ENCODE measurements at places on chromosomes 13 and 19. TPM values are rescaled to one million over a fixed set of nuclear protein-coding genes. Genes with fewer than 3 reads are reported as not detected.

GRCh38 chr13:114194853-114195252 lies 15.8 kb downstream of the CFAP97D2 start:
- DNase-seq = no peak

DNA sequence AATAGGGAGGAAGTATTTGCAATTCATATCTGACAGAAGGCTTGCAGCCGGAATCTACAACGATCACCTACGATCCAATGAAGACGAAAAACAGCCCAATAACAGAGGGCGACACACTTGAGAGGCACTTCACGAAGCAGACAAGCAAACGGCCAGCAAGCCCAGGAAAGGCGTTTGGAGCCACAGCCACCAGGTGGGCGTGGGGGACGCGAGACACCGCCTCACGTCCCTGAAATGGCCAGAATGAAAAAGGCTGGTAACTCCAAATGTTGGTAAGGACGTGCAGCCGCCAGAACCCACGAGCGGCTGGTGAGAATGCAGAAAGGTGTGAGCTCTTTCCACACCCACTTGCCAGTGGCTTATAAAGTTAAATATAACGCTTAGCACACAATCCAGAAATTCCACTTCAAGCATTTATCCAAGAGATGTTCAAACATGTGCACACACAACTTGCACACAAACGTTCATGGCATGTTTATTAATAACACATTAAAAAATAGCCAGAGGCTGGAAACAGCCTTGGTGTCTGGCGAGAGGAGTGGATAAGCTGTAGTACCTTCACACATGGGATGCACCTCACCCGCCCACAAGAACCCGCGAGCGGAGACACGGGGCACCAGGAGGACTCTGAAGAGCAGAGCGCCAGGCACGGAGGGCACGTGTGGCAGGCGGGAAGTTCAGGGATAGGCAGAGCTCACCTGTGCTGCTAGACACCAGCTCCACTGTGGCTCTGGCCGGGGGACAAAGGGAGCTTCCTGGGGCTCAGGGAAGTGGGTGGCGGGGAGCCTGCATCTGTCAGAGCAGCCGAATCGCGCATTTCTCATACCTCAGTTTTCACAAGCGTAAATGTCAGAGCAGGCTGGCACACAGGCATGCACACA lies 89.3 kb downstream of the SPACA7 start:
- no peak for DNase-seq

DNA sequence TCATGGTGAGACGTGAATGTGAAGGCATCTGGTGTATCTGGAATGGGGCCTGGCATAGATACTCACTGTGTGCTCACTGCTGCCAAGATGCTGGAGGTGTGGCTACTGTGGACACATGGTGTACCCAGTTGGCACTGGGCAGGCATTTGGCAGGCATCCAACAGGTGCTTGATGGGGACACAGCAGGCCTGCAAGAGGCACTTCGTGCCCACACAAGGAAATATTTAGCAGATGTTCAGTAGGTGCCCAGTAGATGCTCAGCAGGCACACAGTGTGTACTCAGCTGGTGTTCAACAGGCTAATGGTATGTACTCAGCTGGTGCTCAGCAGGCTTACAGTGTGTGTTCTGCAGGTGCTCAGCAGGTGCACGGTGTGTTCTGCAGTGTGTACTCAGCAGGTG lies 14.2 kb downstream of the CRTC1 start:
- DNase-seq = no peak

- DNase-seq = no peak
Observed at GRCh38 chr13:27830010-27830409, 37.7 kb downstream of the GSX1 start.

DNA sequence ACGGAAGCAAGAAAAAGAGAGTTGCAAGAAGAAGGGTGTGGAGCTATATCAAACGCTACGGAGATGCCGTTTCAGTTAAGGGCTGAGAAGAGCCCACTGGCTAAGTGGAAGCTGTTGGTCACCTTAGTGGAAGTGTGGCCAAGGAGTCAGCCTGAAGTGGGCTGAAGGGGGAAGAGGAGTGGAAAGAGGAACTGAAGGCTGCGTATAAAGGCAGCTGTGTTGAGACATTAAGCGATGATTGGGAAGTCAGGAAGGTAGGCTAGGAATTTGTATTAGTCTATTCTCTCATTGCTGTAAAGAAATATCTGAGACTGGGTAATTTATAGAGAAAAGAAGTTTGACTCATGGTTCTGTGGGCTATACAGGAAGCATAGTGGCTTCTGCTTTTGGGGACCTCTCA lies 14.1 kb upstream of the FRY start:
- no peak for DNase-seq

GRCh38 chr19:45766869-45767346 lies 2.1 kb downstream of the SIX5 start:
- no peak for DNase-seq

GRCh38 chr13:72104656-72105180 lies 237.7 kb upstream of the DACH1 start:
- no peak for DNase-seq

DNA sequence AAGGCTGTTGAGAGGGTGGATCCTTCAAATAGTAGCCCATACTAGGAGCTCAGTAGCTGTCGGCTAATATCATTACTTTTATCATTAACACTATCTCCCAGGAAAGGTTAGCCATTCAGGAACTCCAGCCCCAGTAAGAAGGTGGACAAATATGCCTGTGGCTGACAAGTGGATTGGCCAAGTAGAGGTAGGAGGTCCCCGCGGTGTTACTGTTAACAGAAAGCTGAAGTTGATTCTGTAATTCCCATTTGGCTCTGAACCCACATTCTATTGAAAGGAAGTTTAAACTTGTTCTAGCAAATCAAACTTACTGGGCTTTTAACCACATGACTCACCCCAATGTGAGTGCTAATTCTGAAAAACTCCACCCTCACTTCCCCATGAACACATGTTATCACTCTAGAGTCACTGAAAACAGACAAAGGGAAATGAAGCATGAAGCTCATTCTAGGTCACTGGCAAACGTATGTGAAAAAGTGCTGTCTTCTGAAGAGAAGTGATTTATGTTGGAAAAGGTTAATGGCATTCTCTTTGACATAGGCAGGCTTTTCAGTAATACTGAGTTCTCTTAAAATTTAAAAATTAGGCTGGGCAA lies 273.5 kb downstream of the FGF14 start:
- DNase-seq = no peak

GRCh38 chr19:42111811-42112210 lies 20.4 kb downstream of the POU2F2 start:
- no peak for DNase-seq

GRCh38 chr19:35868823-35869326 lies 501 bp downstream of the APLP1 start:
- DNase-seq = no peak

- no peak for DNase-seq
Observed at GRCh38 chr19:28185646-28186045, 1027.3 kb downstream of the UQCRFS1 start.

- DNase-seq = no peak
Observed at GRCh38 chr13:106182404-106182803, 353.1 kb downstream of the EFNB2 start.

GRCh38 chr13:21232196-21232595 lies 55.7 kb downstream of the MRPL57 start:
- no peak for DNase-seq

GRCh38 chr19:42129399-42130253 lies 2.6 kb downstream of the POU2F2 start:
- no peak for DNase-seq

DNA sequence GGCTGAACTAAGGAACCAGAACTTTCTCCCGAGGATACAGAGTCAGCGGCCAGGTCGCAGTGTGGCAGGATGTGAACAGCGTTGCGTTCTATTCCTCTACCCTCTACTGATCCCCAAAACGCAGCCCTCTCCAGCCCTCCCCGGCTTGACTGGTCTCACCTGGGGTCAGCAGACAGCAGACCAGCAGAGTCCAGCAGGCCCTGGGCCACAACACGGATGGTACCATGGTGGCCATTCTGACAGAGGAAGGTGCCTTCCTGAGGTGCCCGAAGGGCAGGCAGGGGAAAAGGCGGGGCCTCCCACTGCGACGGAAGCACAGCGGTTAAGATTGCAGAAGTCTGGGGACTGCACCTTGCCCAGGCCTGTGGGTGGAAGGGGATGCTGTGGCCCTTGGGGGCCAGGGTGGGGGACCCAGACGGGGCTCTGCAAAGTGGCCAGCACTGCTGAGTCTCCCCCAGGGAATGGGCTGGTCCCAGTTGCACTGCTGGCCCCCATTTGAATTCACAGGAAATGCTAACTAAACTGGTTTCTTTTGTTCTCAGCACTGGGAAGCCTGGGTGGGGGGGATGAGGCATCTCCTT lies at the start of gene ICAM3:
Gene ICAM3, minus strand, starts transcription at position 245 of the 581 bp plus-strand sequence. Its CDS starts 10 bp downstream, at position 235.
- no peak for DNase-seq

DNA sequence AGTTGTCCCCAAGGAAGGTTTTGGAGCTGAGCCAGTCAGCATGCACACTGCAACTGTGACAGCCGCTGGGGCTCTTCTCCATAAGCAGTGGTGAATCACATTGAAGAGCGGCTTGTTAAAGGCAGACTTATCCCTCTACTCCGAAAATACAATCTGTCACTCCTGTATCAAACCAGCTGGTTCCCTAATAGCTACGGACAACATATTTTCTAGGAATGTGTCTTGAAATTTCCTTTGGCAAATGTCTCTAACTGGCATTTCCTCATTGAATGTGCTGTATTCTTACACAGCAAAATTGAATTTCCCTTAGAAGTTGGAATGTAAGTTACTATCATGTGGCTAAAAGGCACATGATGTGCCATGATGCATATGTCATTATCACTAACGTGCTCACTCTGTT lies 104.0 kb upstream of the GPR12 start:
- DNase-seq = no peak

DNA sequence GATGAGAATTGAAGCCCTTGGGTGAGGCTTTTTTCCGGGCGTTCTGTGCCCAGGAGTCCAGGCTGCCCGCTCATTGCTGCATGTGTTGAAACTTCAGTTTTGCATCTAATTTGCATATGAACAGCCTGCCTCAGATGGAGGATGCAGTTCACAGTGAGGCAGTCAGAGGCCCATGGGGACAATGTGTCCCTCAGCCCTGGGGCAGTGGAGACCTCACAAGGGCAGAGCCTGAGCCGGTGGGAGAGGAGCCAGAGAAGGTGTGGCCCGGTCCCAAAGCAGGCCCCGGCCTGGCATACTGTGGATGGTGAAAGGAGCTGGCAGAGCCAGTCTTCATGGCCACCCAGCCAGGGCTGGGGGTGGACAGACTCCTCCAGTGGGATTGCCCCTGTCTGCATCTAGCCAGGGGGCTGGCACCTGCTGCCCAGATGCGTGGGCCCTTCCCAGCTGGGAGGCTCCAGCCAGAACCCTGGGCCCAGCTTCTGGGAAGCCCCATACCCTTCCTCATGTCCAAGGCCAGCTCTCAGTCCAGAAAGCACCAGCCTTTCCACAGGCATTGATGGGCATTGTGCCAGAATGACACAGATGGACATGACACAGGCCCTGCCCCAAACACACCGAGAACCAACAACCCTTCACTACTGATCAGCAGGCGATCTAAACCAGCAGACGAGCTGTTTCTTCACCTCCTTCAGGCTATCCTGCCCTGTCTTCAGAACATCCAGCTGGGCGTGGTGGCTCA lies 32.9 kb upstream of the KCTD15 start:
- DNase-seq = no peak

GRCh38 chr13:114177245-114178010 lies 1.6 kb upstream of the CFAP97D2 start:
- DNase-seq = no peak

DNA sequence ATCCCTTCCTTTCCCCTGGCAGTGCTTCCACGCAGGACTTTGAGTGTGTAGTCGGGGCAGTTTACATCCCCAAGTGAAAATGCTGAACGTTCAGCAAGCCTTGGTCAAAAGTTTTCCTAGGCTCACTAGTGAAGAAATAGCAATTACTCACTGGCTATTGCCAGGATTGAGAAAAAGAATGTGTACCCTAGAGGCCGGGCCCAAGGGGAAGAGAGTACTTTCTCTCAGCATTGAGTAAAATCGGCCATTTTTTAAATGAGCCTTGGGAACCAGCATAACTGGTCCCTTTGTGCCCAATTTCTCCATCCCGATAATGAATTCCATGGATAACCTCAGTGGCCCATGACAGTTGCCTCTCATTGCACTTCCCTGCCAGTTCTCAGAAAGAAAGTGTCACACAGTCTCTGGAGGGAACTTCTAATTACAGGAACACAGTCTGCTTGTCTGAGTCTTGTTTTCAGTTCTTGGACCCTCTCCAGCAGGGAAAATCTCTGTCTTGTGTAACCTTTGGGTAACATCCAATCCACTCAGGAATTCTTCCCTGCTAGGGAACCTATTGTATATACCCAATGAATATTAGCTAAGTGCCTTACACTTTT lies 7.3 kb upstream of the OR7D2 start:
- no peak for DNase-seq

GRCh38 chr19:49331616-49332055 lies 3.6 kb upstream of the CD37 start:
- no peak for DNase-seq

- DNase-seq = no peak
Observed at GRCh38 chr19:6287269-6287885, 7.6 kb upstream of the MLLT1 start.

DNA sequence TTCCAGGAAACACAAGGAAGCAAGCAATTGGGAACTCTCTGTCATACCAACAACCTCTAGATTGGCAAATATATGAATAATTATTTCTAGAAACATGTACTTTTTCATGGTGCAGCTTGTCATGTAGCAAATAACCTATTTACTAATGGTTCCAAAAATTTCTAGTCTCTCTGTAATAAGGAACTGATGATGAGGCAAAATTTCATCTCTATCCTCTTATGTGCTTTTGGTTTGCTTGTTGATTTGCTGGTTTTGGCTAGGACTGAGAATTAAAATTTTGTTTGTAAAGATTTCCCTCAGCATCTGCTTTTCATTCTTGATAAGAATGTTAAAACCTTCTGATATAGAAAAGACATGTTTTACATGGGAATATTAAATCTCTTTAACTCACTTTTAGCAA lies 123.2 kb upstream of the UFM1 start:
- no peak for DNase-seq

DNA sequence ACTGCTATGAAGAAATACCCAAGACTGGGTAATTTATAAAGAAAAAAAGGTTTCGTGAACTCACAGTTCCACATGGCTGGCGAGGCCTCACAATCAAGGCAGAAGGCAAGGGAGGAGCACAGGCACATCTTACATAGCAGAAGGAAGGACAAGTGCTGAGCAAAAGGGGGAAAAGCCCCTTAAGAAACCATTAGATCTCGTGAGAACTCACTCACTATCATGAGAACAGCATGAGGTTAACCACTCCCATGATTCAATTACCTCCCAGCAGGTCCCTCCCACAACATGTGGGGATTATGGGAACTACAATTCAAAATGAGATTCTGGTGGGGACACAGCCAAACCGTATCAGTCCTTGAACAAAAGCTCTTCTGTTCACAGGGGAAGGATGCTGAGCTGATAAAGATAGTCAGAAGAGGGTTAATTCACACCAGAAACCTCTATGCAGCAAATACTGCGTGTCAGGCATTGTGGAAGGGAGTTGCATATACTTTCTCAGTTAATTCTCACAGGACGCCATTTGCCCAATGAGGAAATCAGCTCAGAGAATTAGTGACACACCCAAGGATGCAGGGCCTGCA lies 246.2 kb downstream of the FOXO1 start:
- no peak for DNase-seq

Gene MAP3K10
- 5.8 TPM for total RNA-seq

Gene MCOLN1
- total RNA-seq = 9.0 TPM

Gene ZNF814
- total RNA-seq = 3.0 TPM

Gene TTYH1
- total RNA-seq = 4.4 TPM

Gene HSPBP1
- 31.8 TPM for total RNA-seq

Gene RFPL4AL1
- total RNA-seq = not detected

Gene SLC10A2
- total RNA-seq = not detected

Gene S1PR5
- total RNA-seq = 8.9 TPM

Gene CYP4F2
- not detected for total RNA-seq

Gene CGB8
- total RNA-seq = not detected

Gene KIR2DL4
- not detected for total RNA-seq

Gene THSD8
- not detected for total RNA-seq

Gene ZNF616
- 4.5 TPM for total RNA-seq

Gene CGB2
- total RNA-seq = not detected

Gene ERICH6B
- total RNA-seq = not detected

All from esophagus squamous epithelium (tissue), 5 donors.